ENCODE measurements at places on chromosomes 13 and 19. TPM values are rescaled to one million over a fixed set of nuclear protein-coding genes. Genes with fewer than 3 reads are reported as not detected.

ERICH6B gene
- total RNA-seq, result not detected

DNA sequence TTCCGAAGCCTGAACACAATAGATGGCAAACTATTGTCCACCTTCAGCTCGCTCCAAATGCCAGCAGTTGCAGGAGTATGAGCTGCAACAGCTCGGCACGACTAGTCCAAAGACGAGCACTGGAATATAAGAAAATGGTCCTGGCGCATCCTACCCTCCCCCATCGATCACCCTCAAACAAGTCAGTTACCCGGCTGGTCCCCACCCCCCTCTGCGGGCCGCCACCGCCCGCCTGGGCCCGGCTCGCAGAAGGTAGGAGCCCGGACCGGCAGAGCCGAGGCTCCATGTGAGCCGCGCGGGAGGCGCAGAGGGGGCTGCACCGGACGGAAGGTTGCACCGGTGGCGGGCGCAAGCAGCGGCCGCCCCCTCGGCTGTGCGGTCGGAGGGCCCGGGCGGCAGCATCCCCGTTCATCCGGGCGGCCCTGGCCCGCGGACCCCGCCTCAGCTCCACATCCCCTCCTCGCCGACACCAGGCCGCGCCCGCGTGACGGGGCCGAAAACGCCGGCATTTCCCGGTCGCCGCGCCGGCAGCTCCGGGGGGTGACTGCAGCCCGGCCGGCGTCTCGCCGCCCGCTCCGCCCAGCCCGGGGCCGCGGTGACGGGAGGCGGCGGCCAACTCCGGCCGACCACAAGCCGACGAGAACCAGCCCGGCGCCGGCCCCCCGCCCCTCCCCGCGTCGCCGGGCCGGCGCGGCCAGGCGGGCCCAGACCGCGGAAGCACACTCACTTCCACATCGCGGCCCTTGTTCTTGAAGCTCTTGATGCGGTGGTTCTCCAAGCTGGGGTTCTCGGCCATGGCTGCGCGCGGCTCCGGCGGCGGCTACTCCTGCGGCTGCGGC, 552 bp downstream of the KPNA3 start:
- peak; percentile 22 for DNase-seq

- no peak for DNase-seq
Measured at GRCh38 chr19:21264891-21265290, 64.3 kb downstream of the ZNF708 start.

DNA sequence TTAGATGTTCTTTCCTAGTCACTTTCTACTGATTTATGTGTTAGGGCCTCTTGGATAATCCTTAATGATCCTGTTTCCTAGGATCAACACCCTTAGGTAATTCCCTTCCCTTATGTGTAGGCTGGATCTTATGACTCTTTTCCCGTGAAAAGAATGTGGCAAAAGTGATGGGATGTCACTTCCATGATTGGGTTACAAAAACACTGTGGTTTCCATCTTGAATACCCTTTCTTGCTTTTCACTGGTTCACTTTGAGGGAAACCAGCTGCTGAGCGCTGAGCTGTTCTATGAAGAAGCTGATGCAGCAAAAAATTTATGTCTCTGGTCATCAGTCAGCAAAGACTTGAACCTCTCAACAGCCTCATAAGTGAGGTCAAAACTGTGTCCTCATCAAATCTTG, 609.4 kb downstream of the OLFM4 start:
- DNase-seq, result no peak

Measured in bronchial epithelial cell (primary cell).